ENCODE measurements at places on chromosomes 5 and 9.

DNA sequence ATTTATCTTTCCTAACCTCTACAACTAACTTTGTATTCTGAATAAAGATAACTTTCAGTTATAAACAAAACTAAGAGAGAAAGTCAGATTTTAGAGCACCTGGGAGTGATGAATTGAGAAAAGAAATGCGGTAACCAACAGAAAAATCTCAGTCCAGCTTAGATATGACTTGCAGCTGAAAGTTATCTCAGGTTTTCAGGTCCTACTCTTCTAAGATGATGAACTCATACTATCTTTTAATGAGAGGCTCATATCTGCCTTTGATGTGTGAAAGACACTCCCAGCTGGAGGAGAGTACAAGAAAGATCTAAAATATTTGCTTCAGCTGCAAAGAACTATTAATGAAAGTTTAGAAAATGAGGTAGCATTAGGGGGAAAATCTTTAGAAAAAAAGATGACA is 190.5 kb downstream of the DENND1A start:
- no peak for DNase-seq

DNA sequence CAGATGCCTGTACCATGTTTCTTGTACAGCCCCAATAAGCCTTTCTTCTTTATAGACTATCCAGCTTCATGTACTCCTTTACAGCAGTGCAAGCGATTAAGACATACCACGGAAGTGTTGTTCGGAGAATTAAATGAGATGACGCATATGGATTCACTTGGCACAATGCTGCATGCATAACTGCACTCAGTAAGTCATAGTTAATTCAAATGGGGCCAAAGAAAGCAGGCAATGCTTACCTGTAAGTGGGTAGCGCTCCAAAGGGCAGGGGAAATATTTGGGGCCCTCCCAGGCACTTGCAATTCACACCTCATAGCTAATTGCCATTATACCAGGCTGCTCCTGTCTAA is 7.7 kb upstream of the ADRA1B start:
- DNase-seq = no peak

DNA sequence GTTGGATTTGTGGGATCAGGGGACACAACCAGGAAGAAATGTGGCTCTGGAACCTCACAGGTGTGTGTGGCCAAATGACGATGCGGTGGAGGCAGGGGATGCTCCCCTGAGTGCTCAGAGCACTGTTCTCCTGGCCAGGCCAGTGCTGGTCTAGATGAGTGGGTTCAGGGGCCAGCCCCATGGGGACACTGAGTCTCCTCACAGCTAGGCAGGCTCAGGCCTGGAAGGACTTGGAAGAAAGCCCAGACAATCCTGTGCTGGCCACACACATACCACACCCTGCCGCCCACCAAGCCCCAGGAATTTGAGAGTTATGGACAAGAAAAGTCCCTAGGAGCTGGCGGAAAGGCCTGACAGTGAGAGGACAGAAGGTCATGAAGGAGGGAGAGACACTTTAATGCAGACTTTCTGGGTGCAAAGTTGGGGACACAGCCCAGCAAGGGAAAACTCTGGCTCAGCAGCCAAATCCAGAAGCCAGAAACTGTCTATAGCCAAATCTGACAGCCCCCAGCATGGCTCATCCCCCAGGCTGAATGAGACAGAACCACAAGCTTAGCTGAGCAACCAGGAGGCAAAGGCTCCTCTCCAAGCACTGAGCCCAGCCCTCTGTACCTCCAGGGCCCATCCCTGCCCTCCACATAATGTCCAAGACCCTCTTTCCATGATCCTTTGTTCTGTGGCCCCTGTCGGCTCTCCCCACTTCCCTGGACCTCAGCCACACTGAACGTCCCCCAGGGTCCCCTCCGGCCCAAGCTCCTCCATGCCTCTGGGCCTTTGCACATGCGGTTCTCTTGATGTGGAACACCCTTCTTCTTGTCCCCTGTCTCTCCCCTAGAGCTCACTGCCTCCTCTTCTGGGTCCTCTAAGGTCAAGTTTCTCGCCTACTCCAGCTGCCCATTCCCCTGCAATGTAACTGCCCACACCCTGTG is 22.4 kb downstream of the LHX6 start:
- DNase-seq = no peak

DNA sequence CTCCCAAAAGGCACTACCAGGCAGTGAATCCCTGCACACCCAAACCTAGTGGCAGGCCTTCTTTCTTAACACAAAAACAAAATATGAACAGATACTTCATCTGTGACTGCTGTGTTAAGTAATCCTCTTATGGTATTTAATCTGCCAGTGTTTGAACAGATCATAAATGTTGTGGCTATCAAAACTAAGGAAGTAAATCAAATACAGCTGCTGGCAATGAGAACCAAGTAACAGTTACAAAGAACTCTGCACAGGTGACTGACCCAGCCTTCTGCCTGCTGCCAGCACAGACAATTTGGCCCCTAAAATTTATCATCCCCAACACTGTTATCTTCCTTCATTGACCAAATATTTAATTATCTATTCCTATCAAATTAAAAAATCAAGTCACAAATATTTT is 78.0 kb downstream of the GNAQ start:
- no peak for DNase-seq

- DNase-seq = no peak
Observed at GRCh38 chr5:142549834-142550233, 136.1 kb downstream of the FGF1 start.

GRCh38 chr5:82405618-82406204 is 127.6 kb upstream of the RPS23 start:
- no peak for DNase-seq

DNA sequence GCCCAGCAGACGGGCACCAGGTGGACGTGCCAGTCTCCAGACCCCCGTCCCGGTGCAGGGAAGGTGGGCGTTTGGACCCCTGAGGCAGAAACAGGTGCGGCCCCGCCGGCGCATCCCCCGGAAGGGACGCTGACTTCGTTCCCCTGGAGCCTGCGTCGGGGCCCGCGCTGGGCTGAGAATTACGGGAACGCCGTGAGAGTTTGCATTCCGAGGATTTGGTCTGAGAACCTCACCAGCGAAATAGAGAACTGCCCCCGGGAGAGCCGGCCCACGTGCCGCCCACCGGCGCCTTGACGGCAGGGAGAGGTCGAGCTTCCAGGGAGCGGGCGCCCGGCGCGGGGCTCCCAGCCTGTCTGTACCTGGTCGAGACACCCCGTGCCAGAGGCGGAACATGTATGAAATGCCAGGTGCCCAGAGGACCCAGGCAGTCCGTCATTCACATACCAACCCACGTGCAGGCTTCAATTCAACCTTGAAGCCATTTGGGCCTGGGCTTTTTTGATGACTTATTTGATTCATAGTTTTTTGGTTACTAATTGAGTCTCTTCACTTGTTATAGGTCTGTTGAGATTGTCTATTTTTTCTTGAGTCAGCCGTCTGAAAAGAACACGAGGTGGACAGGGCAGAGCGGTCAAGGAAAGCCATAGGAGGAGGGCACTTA is 877 bp upstream of the CAMSAP1 start:
- no peak for DNase-seq

DNA sequence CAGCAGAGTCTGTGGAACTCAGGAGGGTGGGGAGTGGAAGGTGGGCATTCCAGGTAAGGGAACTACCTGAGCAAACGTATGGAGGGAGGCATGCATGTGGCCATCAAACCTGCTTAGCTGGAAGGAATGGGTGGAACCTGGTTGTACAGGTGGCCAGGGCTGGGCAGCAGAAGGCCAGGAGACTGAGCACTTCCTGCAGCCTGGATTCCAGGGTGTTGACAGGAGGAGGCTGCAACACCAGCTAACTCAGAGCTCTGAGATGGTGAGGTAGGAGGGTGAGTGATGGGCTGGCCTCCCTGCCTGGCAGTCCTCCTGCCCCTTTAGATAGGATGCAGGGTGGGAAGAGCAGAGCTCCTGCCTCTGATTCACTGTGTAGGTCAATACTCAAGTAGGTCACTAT is 92.5 kb upstream of the CPEB4 start:
- no peak for DNase-seq

GRCh38 chr9:133825555-133826218 is 87.5 kb upstream of the SARDH start:
- no peak for DNase-seq

DNA sequence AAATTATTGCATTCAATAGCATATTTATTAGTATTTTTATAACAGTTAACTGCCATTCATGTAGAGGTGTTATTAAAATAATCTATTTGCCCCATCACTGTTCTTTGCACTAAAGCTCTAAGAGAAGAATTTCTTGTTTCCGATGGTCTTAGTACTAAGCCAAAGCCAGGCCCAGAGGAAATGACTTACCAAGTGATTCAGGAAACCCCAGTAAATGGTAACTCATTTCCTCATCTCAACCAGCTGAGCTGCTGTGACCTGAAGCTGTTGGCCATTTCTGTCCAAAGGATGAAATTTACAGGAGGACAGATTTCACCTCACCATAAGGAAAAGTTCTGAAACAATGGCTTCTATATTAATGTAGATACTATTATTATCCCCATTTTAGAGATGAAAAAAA is 117.0 kb downstream of the PIK3R1 start:
- DNase-seq = no peak

Data from stimulated activated CD4-positive, alpha-beta T cell treated with anti-CD3 and anti-CD28 coated beads, Interleukin-1b, Interleukin-23, amount 100 ng/mL, for 24 hours (primary cell).